Kidney (tissue), 22 donors: ENCODE measurements at places on chromosomes 11 and 22.
A peak's percentile ranks its signal among the peaks of the same experiment; 100 is the strongest.

DNA sequence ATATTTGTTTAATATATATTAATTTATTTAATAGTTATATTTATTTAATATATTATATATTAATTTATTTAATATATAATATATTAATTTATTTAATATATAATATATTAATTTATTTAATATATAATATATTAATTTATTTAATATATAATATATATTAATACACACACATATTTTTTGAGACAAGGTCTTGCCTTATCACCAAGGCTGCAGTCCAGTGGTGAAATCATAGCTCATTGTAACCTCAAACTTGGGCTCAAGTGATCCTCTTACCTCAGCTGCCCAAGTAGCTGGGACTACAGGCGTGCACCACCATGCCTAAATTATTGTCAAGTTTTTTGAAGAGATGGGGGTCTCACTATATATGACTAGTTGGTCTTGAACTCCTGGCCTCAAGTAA, 51.4 kb upstream of the DDI1 start:
- DNase-seq = no peak

DNA sequence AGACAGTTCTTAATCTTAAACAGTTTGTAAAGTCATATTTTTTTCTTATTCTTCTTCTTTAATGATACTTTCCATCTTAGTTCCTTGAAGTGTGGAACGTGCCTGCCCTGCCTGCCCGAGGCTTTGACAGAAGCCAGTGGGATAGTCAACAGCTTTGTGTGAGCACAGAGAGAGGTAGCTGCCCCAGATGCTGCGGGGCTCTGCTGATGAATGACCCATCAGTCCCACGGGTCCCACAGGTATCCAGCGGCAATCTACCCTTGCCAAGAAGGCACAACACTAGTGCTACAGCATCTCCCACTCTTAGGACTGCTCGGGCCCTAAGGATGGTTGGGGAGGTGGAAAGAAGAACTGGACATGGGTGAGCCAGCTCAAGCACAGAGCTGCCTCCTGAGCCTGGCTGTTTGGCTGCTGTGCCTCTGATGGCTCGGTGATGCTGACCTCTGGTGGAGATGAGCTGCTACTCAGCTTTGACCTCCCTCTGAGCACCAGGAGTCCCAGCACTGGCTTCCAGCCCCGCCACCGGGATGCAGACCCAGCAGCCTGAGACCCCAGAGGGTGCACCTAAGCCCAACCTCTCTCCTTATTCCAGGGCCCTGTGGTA, 11.8 kb upstream of the APLNR start:
- DNase-seq = peak; percentile 85

GRCh38 chr22:36166518-36167220, 6.1 kb upstream of the APOL3 start:
- DNase-seq = no peak

DNA sequence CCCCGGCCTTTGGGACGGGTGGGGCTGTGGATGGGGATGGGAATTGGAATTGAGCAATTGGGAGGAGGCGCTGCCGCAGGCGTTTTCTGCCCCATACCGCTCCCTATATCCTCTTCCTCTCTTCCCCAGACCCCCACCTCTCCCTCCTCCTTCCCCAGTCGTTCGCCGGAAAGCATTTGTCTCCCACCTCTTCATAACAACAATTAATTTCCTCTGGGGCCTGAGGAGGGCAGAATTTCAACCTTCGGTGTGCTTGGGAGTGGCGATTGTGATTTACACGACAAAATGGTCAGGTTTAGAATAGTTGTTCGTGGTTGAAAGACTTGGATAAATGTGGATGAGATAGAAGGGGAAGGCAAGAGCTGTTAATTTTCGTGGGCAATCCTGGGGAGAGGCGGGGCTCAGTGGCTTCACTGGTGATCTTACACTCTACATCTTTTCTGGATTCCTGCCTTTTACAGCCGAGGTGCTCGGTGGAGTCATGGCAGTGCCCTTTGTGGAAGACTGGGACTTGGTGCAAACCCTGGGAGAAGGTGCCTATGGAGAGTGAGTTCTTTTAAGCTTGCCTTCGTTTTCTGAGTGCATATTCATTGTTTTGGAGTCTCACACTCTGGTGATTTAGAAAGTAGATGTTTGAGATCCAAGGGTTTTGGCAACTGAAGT, 1.5 kb downstream of the CHEK1 start:
- peak; percentile 78 for DNase-seq

GRCh38 chr11:92819830-92820229, 149.6 kb upstream of the MTNR1B start:
- no peak for DNase-seq

DNA sequence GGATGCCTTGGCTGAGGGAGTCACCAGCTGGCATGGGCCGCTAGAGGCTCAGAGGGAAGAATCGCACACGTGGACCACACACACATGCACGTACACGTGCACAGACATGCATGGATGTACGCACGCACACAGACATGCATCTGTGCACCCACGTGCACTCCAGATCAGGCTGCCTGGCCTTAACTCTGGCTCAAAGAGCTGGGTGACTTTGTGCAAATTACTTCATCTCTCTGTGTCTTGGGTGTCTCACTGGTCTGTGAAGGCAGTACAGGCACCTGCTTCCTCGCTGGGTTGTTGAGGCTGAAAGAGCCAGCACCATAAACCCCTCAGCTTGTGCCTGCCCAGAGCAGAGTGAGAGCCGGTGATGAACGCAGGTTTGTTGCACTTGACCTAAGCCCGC, 28.7 kb downstream of the TMPRSS6 start:
- DNase-seq = no peak

DNA sequence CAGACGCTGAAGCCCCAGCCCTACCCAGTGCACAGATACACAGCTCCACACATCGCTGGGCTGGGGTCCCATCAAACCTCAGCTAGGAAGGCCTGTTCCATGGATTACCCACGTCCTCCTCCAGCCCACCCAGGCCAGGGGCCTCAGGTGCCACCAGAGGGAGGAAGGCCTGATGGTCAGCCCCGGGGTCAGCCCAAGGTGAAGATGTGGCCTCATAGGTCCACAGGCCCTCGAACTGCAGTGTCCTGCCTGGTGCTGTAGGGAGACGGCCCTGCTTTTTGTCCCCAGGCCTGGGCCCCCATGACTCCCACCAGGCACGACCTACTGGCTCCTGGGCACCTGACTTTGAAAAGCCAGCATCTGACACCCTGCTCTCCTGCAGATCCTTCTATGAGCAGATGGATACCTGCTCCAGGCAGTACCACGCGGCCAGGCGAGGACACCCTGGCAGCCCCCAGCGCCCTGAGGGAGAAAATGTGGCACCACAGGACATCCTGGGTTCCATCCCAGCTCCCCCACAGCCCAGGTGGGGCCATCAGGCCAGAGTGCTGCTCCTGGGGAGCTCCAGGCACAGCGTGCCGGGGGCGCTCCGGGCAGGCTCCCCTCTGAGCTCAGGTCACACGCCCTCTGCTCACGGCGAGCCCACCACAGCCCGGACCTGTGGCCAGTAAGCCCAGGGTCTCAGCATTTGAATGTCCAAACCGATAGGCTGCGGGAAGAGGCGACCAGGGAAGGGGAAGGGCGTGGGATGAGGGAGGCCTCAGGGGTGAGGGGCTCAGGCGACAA, 15.8 kb upstream of the MOB2 start:
- DNase-seq = no peak

DNA sequence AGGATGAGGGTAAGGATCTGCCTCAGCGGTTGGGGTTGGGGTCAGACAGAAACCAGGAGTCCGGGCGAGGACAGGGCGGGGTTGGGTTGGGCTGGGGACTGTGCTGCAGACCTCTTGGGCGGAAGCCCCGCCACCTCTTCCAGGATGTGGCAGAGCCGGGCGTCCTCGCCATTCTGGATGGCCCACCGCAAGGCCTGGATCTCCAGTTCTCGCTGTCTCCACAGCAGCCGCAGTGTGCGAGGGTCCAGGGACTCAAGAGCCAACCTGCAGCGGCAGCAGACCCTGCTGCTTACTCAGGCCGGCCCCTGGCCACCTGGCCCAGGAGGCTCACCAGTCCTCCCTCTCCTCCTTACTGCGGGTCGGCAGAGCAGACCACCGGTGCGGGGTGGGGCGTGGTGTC, 2.0 kb downstream of the LMNTD2 start:
- peak; percentile 78 for DNase-seq

- DNase-seq = no peak
Measured at GRCh38 chr22:29747832-29748231, 19.0 kb downstream of the ZMAT5 start.

- no peak for DNase-seq
Measured at GRCh38 chr11:72418834-72419560, 15.3 kb downstream of the CLPB start.

- DNase-seq = no peak
Measured at GRCh38 chr11:117877120-117877784, 794 bp upstream of the FXYD6 start.

GRCh38 chr11:122363296-122363695, 247.3 kb upstream of the BLID start:
- no peak for DNase-seq

GRCh38 chr11:45154276-45154675, 7.8 kb downstream of the PRDM11 start:
- no peak for DNase-seq

- no peak for DNase-seq
Measured at GRCh38 chr11:32902089-32902665, 9.6 kb downstream of the QSER1 start.

- peak; percentile 61 for DNase-seq
Measured at GRCh38 chr11:10454878-10455631, at the start of gene AMPD3. TSS of gene AMPD3 (plus strand) at chr11:10455264. CDS start at chr11:10461520, 6,256 bp downstream.

DNA sequence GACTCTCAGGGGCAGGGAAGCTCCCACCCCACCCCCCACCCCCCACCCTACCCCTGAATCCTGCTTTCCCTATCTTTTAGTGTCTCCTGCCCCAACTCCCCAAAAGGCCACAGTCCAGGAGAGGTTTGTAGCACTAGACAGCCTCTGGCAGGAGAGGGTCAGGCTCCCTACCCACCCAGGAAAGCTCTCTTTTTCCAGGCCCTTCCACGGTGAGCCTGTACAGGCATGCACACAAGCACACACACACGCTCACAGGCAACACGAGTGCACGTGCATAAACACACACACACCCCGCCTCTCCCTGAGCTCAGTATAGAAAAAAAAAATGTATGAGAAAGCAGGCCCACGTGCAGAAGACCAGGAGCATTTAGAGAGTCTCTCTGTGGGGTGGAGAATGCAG, 414.0 kb downstream of the MN1 start:
- DNase-seq = no peak

DNA sequence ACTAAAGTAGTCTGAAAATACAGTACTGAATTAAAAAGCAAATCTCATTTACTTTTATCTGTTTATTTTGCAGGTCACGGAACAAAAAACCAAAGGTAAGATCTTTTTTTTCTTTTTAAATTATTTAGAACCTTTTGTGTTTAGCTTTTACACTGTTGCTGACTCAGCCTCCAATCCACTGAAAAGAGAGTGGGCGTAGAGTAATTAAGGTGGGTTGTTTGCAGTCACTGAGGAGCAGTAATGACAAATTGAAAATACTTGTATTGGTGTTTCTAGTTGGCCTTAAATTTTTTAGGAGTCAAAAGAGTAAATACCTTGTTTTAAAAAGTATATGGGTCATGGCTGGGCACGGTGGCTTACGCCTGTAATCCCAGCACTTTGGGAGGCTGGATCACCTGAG, 73.4 kb downstream of the TNRC6B start:
- no peak for DNase-seq

GRCh38 chr11:123159183-123159857, 35.7 kb downstream of the CLMP start:
- DNase-seq = no peak

DNA sequence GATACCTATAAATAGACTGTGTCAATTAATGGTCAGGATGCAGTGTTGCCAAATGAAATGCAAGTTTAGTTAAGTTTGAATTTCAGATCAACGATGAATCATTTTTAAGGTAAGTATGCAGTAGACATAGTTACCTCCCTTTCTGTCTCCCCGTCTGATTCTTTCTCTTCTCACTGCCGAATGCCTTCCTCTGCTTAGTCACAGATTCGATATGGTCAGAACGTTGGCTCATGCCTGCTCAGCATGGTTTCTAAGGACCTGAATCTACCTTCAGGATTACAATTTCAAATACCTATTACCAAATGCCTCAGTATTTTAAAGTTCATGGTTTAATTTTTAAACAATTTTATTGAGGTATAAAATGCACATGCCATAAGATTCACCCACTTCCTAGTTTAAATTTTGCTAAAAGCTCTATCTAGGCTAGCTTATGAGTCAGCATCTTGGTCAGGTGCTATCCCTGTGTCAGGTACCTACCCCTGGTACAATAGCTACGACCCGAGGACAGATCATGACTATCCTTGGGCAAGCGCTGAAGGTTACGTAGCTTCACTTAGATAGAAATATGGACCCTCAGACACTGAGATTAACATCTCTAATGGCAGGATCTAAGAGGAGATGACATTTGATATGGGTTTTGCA, 78.2 kb upstream of the SPON1 start:
- no peak for DNase-seq

GRCh38 chr22:42693055-42693762, 27.5 kb downstream of the A4GALT start:
- DNase-seq = no peak

- DNase-seq = peak; percentile 66
Measured at GRCh38 chr11:112961751-112962578, 745 bp downstream of the NCAM1 start.

- no peak for DNase-seq
Measured at GRCh38 chr11:9330387-9331384, 16.3 kb upstream of the TMEM41B start.

DNA sequence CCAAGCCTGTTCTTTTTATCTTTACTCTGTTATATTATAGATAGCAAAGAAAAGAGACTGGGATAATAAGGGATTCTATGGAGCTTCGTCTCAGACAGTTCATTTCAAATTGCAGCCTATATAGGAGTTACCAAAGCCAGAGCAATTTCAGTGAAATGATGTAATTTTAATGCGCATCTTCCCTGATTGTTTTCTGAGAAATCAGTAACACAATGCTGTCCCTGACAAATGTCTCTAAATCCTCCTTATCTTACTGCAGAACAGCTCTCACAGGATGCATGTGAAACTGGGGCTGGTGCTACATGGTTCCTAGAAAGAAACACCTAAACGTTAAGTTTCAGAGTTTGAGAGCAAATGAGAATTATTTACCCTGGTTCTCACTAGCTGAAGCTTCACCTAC, 467.9 kb upstream of the ANO3 start:
- no peak for DNase-seq

DNA sequence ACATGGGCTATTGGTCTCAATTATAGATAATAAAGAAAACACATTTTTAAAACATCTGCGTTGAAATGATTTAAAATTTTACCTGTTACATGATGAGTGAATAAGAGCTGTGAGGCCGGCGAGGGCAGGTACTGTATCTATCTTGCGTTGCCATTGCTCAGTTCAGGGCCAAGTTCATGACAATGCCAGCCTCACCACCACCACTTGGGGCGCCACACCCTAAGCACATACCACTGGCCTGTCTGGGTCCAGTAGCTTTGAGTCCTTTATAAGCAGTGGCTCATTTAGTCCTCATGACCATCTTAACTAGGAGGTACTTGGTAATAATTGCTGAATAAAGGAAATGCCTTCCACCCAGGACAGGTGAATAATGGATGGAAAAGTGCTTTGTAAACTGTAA, 14.5 kb upstream of the MB start:
- DNase-seq = peak; percentile 58

- DNase-seq = no peak
Measured at GRCh38 chr22:36333644-36334043, 54.1 kb downstream of the MYH9 start.
